ENCODE measurements at places on chromosomes 12 and 14. TPM values are rescaled to one million over a fixed set of nuclear protein-coding genes. Genes with fewer than 3 reads are reported as not detected.

The LMO3 gene
- not detected for polyA plus RNA-seq

The OR4K1 gene
- polyA plus RNA-seq: not detected

GRCh38 chr14:21840765-21841164 lies 167.1 kb upstream of the OR4E1 start:
- no peak for DNase-seq

- DNase-seq: no peak
Observed at GRCh38 chr12:104724992-104725585, 233.0 kb downstream of the SLC41A2 start.

- DNase-seq: no peak
Observed at GRCh38 chr12:91667694-91668093, 478.0 kb downstream of the BTG1 start.

DNA sequence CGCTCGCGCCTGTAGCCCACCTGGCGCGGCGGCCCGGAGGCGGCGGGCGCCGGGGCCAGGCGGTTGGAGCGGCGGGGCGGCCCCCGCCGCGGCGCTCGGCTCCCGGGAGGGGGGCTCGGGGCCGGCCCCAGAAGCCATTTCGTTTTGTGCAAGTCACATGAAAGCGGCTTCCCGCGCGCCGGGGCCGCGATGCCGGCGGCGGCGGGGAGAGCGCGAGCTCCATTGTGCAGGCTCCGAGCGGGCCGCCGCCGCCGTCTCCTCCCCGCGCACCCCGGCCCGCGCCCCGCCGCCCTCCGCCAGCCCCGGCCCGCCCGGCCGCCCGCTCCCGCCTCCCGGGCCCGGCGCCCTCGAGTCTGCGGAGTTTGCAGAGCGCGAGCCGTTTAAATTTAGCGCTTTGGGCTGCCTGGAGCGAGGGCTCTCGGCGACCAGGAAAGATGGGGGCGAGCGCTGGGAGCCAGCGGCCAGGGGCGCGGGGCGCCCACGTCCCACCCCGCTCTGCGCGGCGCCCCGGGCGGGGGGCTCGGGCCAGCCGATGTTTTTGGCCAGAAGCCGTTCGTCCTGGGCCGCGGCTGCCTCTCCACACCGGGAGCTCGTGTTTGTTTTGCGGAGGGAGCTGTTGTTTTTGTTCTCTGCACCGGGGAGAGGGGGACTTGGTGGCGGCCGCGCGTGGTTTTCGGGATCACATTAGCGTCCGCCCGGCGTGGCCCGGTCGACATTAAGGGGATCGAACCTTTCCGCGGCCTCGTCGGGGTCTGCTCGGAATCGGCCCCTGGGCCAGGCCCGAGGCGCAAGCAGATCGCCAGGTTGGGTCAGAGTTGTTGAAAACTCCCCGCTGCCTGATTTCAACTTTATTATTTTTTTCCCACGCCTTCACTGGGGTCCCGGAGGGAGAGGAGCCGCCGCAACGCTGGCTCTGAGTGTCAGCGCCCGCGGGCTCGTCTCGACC lies 982 bp downstream of the BCL7A start:
- no peak for DNase-seq

DNA sequence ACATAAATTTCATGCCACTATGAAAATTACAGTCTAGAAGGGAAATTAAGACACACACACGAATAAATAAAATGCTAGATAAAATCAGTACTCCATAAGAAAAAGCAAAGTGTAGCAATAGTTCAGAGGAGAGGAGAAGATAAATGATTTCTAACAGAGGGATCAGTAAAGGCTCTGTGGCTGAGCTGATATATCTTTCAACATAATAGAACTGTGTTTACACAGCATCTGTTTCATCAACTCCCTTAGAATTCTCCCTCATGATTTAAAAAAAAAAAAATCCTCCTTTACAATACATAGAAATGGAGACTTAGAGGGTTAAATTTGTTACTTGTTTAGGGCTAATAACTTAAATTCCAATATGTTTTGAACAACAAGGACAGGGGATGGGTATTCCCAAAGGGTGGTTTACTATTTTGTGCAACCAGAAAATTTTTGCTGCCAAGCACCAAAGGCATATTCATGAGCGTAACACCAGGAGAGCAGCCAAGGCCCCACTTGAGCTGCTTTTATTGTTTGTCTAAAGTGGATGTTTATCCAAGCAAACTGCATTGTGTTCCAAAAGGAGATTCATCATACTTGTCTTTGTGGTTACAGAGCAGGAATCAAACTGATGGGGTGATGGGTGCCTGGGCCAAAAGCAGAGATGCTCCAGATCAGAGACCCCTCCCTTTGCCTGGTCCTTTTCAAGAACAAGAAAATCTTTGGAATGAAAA lies 162.7 kb downstream of the BMP4 start:
- no peak for DNase-seq

- no peak for DNase-seq
Observed at GRCh38 chr14:89736881-89737280, 217.6 kb downstream of the EFCAB11 start.

GRCh38 chr14:77043177-77043983 lies 14.9 kb upstream of the IRF2BPL start:
- DNase-seq: peak; percentile 77

- DNase-seq: no peak
Observed at GRCh38 chr14:80211153-80212022, at the start of gene DIO2. Gene DIO2, minus strand, starts transcription at chr14:80211504. Its CDS starts 32 bp downstream, at chr14:80211472.

- DNase-seq: no peak
Observed at GRCh38 chr14:37060496-37061260, 111.7 kb downstream of the SLC25A21 start.

DNA sequence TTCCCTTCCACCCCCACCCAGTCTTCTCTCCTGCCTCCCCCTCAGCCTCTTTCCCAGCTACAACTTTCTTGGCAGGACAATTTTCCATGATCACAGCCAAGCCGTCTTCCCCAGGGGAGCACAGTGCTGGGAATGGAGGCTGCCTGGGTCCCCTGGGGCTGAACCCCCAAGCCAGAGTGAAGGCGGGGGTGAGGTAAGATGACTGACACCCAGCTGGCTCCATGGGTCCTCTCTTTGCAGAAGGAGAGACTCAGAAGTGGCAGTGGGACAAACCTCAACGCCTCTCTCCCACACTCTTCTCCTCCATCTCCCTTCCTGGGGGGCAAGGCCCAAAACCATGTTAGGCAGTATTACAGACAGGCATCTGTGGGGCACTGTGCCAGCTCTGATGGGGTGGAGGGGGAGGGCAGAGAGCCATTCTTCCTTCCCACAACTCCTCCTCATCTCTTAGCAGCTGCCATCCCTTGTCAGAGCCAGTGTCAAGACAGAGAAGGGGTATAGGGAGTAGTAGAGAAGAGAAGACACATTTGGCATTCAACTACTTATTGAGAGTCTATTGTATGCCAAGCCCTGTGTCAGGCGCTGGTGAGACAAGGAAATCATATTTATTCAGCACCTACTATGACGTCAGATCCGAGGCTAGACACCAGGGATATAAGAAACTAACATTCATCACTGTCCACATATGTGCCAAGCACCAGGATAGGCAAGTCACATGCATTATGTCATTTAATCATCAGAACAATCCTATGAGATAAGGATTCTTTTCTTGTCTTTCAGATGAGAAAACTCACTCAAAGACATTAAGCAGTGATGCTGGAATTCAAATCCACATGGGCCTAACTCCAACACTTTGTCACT lies 3.6 kb downstream of the ITGA7 start:
- DNase-seq: no peak

DNA sequence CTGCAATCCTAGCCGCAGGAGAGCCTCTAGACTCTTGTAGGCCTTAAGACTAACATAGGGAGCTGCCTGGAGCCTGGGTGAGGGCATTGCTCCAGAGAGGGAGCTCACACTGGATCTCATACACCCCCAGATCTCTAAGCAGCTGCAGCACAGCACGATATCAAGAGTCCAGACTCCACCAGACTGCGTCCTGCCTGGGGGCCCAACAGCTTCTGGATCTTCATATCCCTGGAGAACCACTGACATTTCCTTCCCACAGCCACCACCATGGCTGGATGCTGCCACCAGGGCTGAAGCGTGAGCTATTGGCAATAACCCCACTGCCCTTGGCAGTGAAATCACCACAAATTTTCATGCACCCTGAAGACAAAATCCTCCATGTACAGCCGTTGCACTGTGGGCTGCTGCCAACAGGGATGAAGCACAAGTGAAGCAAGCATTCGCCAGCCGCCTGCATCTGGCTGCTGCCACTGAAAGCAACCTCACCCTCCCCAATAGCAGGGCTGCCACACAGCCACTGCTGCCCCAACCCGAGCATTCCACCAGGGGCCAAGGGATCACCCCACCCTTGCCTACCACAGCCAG lies 28.2 kb downstream of the CACNA2D4 start:
- DNase-seq: no peak

GRCh38 chr14:94728950-94729349 lies 41.0 kb downstream of the GSC start:
- no peak for DNase-seq

GRCh38 chr14:54512393-54512792 lies 2.7 kb downstream of the CGRRF1 start:
- no peak for DNase-seq

GRCh38 chr14:33040372-33041140 lies 101.9 kb downstream of the NPAS3 start:
- no peak for DNase-seq

GRCh38 chr12:117036046-117036445 lies 63.2 kb downstream of the TESC start:
- DNase-seq: no peak

DNA sequence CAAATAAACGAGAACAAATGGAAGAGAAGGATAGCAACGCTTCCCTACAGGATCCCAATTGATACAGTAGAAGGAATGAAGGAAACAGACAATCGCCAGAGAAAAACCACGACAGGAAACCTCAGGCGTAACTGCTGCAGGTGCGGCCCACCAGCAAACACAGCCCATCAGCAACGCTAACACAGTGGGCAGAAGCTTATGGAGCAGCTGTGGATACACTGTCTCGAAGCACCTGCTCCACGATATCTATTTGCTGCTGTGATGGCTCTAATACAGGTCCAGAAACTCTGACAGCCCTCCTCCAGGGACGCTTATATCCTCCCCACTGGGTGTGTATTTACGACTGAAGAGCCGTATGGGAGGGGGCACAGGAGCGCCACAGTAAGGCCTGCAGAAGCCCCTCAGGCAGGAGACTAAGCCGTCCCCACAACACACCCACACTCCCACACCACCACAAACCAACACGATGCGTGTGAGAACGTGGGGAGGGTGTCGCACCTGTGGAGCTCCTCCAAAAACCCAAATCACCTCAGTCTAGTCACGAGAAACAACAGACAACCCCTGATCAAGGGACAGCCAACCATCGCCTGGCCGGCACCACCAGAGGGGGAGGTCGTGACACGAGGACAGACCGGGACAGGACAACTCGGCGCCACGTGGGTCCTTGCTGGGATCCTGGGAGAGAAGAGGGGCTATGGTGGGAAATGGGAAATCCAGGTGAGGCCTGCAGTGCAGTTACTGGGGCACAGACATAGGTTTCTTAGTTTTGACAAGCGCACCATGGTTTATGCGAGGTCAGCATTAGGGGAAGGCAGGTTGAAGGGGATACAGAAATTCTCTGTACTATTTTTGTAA lies 24.0 kb downstream of the POLE start:
- no peak for DNase-seq

GRCh38 chr12:116299665-116300328 lies 22.3 kb upstream of the MED13L start:
- no peak for DNase-seq

The ADGRD1 gene
- not detected for polyA plus RNA-seq

The DPY19L2 gene
- polyA plus RNA-seq: not detected

The C12orf50 gene
- polyA plus RNA-seq: not detected

GRCh38 chr12:28486521-28486920 lies 296.3 kb downstream of the CCDC91 start:
- no peak for DNase-seq

DNA sequence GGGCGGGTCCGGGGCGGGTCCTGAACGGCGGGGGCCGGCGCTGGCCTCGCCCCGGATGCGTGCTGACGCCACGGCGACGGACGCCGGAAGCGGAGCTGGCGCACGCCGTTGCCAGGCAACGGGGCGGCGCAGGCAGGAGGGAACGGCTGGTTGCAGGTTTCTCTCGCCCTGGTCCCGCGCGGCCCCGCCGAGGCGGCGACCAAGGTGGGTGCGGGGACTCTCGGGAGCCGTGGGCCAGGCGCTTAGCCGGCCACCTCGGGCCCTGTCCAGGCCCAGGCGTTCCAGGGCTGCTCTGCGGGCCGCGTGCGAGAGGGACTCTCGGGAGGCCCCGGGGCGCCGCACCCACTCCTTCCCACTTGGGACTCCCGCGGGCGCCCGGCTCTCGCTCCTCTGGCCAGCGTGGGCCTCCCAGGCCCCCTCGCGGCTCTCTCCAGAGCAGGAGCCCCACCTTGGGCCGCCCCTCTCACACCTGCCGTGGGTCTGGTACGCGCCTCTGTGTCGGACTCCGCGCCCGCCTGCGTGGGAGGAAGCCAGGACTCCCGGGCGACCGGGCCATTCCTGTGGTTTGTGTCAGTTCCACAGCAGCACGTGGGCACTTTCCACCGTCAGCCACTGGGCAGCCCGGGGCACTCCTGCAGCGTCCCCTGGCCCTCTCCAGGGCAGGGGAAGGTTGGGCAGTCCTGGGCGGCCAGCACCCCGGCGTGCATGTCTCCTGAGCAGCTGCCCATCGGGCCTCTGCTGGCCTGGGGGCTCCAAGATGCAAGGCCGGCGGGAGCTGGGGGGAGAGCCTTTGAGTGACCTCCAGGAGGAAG lies at the start of gene CLBA1:
Gene CLBA1 (plus strand): TSS at position 114 of the 812 bp plus-strand sequence. CDS start 644 bp downstream, at position 758.
- peak; percentile 90 for DNase-seq

The CD163 gene
- 6.0 TPM for polyA plus RNA-seq

The KRT77 gene
- polyA plus RNA-seq: not detected

DNA sequence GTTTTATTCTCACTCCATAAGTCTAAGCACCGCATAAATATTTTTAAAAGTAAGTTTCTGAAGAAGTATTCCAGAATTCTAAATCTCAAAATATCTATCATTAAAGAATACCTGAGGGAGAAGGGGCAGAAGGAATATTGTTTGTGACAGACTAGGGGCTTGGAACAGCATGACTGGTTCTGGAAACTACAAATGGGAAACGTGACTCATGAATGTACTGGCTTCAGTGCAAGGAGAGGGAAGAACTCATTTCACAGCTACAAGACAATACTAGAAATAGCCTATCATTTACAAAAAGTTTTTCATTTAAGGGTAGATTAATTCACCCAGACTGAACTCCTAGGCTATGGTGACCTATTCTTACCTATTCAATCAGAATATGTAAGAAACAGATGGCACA lies 121.3 kb downstream of the SLC25A21 start:
- no peak for DNase-seq

- no peak for DNase-seq
Observed at GRCh38 chr14:69093631-69094421, 59.1 kb downstream of the DCAF5 start.

The ERP27 gene
- polyA plus RNA-seq: 3.8 TPM
